Chondrocyte (in vitro differentiated cells): ENCODE measurements at places on chromosomes 1 and 21. TPM values are rescaled to one million over a fixed set of nuclear protein-coding genes. Genes with fewer than 3 reads are reported as not detected.
A peak's percentile ranks its signal among the peaks of the same experiment; 100 is the strongest.

Gene ANGPTL3
- total RNA-seq, result 0.10 TPM in 1 of 3 replicates, not detected in the others

DNA sequence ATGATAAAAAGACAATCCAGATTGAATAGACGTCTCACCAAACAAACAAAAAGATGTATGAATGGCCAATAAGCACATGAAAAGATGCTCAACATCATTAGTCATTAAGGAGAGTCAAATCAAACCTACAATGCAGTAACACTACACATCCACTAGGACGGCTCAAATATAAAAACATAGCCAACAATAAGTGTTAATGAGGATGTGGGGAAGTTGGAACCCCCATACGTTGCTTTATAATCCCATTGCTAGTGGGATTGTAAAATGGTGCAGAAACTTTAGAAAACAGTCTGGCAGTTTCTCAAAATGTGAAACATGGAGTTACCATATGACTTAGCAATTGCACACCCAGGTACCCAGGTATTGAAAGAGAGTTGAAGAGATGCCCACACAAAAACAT, 14.7 kb upstream of the IL24 start:
- no peaks in the 10 kb centered on the region for H3K36me3 ChIP-seq
- no peak overlapping the region for H3K4me3 ChIP-seq
- H3K27ac ChIP-seq, result no peak overlapping the region

- peaks cover 12% of the 10 kb centered on the region for H3K36me3 ChIP-seq
- H3K4me3 ChIP-seq, result no peak overlapping the region
- no peak overlapping the region for H3K27ac ChIP-seq
- peaks cover 99% of the 10 kb centered on the region for H3K4me1 ChIP-seq
- H3K27me3 ChIP-seq, result no peaks in the 10 kb centered on the region
These were observed 13.5 kb downstream of the SLC2A1 start for GRCh38 chr1:42945164-42945563.

DNA sequence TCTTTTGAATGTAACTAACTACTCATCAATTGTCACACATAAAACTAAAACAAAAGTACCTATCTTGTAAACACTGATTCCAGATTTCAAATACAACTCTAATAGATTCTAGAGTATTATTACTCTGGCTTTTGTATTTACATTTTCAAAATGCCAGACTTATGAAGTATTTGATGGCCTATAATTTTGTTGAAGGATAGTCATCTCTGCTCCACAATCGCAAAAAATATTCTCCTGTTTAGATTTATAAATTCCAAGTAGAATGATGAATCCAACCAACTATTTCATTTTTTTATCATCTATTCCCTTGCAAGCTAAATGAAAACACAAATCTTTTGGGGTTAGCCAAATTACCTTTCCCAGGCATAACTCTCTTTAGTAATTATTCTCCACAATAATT, 75.0 kb upstream of the GUCA2A start:
- H3K27me3 ChIP-seq, result no peaks in the 10 kb centered on the region
- no peak overlapping the region for H3K4me3 ChIP-seq
- H3K36me3 ChIP-seq, result peaks cover 17% of the 10 kb centered on the region

DNA sequence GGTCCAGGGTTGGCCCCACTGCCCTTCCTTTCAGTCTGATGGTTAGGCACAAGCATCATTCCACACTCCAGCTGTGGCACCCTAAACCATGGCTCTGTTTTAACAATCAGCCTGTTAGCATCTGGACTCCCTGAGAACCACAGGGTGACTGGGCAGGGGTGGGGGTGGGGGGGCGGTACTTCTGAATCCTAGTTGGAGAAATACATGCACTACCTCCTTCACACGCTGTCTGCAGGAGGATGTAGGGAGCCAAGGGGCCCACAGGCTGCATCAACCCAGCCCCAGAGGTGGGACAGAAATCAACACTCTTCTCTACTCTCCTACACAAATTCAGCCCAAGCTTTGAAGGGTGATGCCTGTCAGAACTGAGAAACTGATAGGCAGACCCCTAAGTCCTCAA, 23.8 kb downstream of the DDX20 start:
- no peaks in the 10 kb centered on the region for H3K36me3 ChIP-seq
- no peaks in the 10 kb centered on the region for H3K27me3 ChIP-seq
- DNase-seq, result no peak
- H3K27ac ChIP-seq, result no peak overlapping the region
- H3K4me3 ChIP-seq, result no peak overlapping the region

Gene L1TD1
- 0.12 to 0.26 TPM (median 0.15 TPM) in 3 replicates for total RNA-seq

GRCh38 chr1:234973426-234974250, 155.0 kb downstream of the TOMM20 start:
- DNase-seq, result no peak
- peaks cover 52% of the 10 kb centered on the region for H3K4me1 ChIP-seq
- H3K27me3 ChIP-seq, result no peaks in the 10 kb centered on the region
- no peak overlapping the region for H3K4me3 ChIP-seq

Gene OR14K1
- not detected in 3 replicates for total RNA-seq

Gene ACTN2
- total RNA-seq, result 0.28 to 0.47 TPM in 2 of 3 replicates, not detected in the other

DNA sequence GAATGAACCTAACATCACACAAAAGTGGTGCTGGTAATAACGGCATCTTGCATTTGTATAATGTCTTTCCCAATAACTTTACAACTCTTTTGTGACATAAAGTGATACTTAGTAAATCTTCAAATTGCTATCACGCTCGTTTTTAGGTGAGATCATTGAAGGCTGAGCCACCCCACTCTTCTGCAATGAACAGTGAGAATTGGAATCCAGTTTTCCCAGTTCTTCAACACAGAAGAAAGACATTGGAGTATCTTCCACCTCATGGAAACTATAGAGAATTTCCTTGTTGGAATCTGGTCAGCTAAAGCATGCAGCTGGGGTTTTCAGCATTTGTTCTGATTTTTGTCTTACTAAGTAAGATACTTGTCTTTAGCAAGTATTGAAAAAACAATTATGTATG, 59.9 kb upstream of the NRIP1 start:
- no peak overlapping the region for H3K4me3 ChIP-seq
- no peak overlapping the region for H3K27ac ChIP-seq
- H3K4me1 ChIP-seq, result peaks cover 6% of the 10 kb centered on the region
- H3K27me3 ChIP-seq, result peaks cover 5% of the 10 kb centered on the region
- H3K36me3 ChIP-seq, result no peaks in the 10 kb centered on the region
- DNase-seq, result no peak

GRCh38 chr1:108117237-108117636, 82.9 kb downstream of the SLC25A24 start:
- H3K27ac ChIP-seq, result no peak overlapping the region
- H3K27me3 ChIP-seq, result peaks cover 13% of the 10 kb centered on the region
- H3K36me3 ChIP-seq, result no peaks in the 10 kb centered on the region
- H3K4me3 ChIP-seq, result no peak overlapping the region
- no peak for DNase-seq

Gene TNFRSF1B
- 0.22 TPM in 1 of 3 replicates, not detected in the others for total RNA-seq

DNA sequence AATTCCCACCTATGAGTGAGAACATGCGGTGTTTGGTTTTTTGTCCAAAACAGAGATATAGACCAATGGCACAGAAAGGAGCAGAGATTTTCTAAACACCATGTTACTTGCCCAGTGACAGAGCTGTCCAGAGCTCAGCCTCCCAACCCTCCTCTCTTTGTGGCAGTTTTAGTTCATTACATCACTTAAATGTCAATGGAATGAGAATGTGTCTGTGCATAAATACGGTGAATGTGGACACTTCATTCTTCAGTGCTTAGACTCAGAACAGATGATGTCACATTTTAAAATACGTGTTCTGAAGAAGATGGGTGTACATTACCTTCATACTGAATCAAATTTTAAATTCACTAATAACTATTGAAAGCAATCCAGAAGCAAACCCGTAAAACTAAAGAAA, 374.9 kb downstream of the DSCAM start:
- H3K4me3 ChIP-seq, result no peak overlapping the region
- H3K27me3 ChIP-seq, result no peaks in the 10 kb centered on the region
- no peak for DNase-seq
- H3K4me1 ChIP-seq, result no peaks in the 10 kb centered on the region

- DNase-seq, result no peak
- no peak overlapping the region for H3K27ac ChIP-seq
- peaks cover 7% of the 10 kb centered on the region for H3K4me1 ChIP-seq
- no peaks in the 10 kb centered on the region for H3K36me3 ChIP-seq
These were observed 3.4 kb downstream of the HCRTR1 start for GRCh38 chr1:31620631-31621497.

DNA sequence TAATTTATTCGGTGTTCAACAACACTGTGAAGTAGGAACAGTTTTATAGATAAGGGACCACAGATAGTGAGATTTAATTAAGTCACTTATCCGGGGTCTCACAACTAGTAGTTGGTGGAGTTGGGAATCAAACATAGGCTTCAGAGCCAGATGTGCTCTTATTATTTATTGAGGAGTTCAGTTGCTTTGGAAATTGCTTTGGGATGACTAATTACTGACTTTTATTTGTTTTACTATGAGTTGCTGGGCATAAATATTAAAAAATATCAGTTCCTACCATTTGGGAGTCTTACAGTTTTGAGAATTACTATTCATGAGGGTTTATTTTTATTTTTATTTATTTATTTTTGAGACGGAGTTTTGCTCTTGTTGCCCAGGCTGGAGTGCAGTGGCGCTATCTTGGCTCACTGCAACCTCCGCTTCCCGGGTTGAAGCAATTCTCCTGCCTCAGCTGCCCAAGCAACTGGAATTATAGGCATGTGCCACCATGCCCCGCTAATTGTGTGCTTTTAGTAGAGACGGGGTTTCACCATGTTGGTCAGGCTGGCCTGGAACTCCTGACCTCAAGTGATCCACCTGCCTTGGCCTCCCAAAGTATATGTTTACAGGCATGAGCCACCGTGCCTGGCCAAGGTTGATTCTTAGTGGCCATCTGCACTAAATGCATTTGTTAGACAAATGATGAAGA, 27.7 kb downstream of the THRAP3 start:
- H3K4me3 ChIP-seq, result no peak overlapping the region
- peaks cover 58% of the 10 kb centered on the region for H3K4me1 ChIP-seq
- no peaks in the 10 kb centered on the region for H3K27me3 ChIP-seq
- H3K36me3 ChIP-seq, result peaks cover 1% of the 10 kb centered on the region

Gene THEM5
- not detected in 3 replicates for total RNA-seq

DNA sequence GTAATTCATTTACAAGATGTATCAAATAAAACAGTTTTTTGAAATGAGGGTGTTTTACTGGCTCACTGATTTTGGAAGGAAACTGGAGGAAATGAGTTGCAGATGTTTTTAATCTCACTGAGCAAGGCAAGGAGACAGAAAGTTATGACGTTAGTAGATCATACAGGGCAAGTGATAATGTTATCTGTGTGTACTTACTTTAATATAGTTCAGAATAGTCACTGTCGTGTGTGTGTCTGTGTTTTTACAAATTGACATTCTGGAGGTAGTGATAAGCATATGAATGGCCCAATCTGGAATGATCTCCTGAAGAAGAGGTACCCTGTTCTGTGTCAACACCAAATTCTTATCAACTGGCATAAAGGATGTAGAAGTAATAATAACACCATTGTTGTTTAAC, 1.9 kb upstream of the GBP4 start:
- H3K27me3 ChIP-seq, result peaks cover 3% of the 10 kb centered on the region
- no peaks in the 10 kb centered on the region for H3K36me3 ChIP-seq
- no peak overlapping the region for H3K4me3 ChIP-seq

DNA sequence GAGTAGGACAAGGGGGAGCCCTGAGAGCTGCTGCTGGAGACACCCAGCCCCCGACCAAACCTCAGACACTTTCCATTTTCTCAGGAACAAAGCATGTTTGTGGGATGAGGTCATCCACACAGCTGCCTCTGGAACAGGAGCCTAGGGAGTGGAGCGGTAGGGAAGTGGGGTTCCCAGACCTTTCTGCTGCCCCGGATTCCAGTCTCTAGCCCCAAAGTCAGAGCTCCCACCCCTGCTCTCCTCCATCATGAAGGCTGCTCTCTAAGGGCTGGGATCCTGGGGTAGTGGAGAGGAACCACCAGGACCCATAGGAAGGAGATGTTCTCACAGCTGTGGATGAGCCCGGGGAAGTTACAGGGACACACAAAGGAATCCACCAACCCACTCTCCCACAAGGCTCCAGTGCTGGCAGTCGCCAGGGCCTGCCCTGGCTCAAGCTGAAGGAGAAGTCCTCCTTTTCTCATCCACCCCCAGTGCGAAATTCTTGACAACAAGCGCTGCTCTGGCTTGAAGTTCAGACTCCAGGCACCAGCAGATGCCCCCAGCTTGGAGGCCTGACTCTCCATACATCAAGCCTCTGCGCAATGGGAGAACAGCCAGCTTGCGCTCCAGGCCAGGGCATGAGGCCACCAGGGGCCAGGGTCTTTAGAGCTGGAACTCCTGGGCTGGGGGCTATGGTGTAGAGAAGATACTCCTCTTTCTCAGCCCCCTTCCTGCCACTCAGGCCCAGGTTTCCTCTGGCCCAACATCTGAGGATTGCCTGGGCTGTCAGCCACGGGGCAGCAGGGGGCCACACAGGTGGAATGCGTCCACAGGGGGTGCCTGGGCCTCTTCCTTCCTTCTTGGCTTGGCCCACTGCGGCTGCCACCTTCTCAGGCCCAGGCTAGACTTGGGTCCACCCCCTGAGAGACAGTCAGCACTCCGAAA, 4.5 kb downstream of the FHL3 start:
- peaks cover 68% of the 10 kb centered on the region for H3K4me1 ChIP-seq
- DNase-seq, result no peak
- H3K27ac ChIP-seq, result peak overlapping the region; percentile 99
- H3K4me3 ChIP-seq, result peak overlapping the region; percentile 65
- H3K36me3 ChIP-seq, result peaks cover 16% of the 10 kb centered on the region

GRCh38 chr1:23791516-23792047, 637 bp downstream of the LYPLA2 start:
- H3K36me3 ChIP-seq, result peaks cover 13% of the 10 kb centered on the region
- no peak for DNase-seq
- H3K27me3 ChIP-seq, result no peaks in the 10 kb centered on the region
- H3K4me3 ChIP-seq, result peak overlapping the region; percentile 99
- H3K4me1 ChIP-seq, result peaks cover 37% of the 10 kb centered on the region
